ENCODE measurements at places on chromosomes 4 and X. TPM values are rescaled to one million over a fixed set of nuclear protein-coding genes. Genes with fewer than 3 reads are reported as not detected.

ADGRG2 gene
- total RNA-seq: 0.24 TPM

MAGEA4 gene
- total RNA-seq: not detected

ZC4H2 gene
- total RNA-seq: 5.9 TPM

PNMA6F gene
- not detected for total RNA-seq

XK gene
- total RNA-seq: 27.8 TPM

F8A2 gene
- 5.9 TPM for total RNA-seq

GLUD2 gene
- total RNA-seq: 0.74 TPM

NEXMIF gene
- 0.82 TPM for total RNA-seq

NAP1L3 gene
- 1.4 TPM for total RNA-seq

TREX2 gene
- not detected for total RNA-seq

DDIT4L gene
- not detected for total RNA-seq

FHDC1 gene
- total RNA-seq: 13.9 TPM

IL15 gene
- total RNA-seq: 4.9 TPM

RRH gene
- total RNA-seq: 0.57 TPM

LGI2 gene
- total RNA-seq: 0.32 TPM

PLRG1 gene
- total RNA-seq: 74.3 TPM

FAM184B gene
- total RNA-seq: 0.94 TPM

POU4F2 gene
- total RNA-seq: not detected

ETDB gene
- total RNA-seq: not detected

SPANXA2 gene
- total RNA-seq: not detected

YY2 gene
- 1.5 TPM for total RNA-seq

WNK3 gene
- total RNA-seq: 0.12 TPM

SPANXN2 gene
- not detected for total RNA-seq

PDZD4 gene
- total RNA-seq: 1.5 TPM

CXCL1 gene
- 8.4 TPM for total RNA-seq

SRPK3 gene
- 0.64 TPM for total RNA-seq

GJB1 gene
- total RNA-seq: 100 TPM

PCDH19 gene
- total RNA-seq: 0.96 TPM

CXCL6 gene
- total RNA-seq: 0.42 TPM

ADGRL3 gene
- total RNA-seq: 4.4 TPM

NHS gene
- total RNA-seq: 3.0 TPM

RASL11B gene
- 0.35 TPM for total RNA-seq

TCEAL5 gene
- 0.35 TPM for total RNA-seq

PRDM8 gene
- 0.82 TPM for total RNA-seq

Data from colonic mucosa (tissue), 4 donors.